ENCODE measurements at places on chromosomes 4 and X. TPM values are rescaled to one million over a fixed set of nuclear protein-coding genes. Genes with fewer than 3 reads are reported as not detected.

SH2D1A gene
- total RNA-seq = 0.52 TPM

MTCP1 gene
- 3.0 TPM for total RNA-seq

H2BW2 gene
- total RNA-seq = not detected

BRS3 gene
- total RNA-seq = not detected

IL21 gene
- not detected for total RNA-seq

AMBN gene
- total RNA-seq = not detected

All from body of pancreas (tissue), 4 donors.